Skeletal muscle cell (primary cell): ENCODE measurements at places on chromosomes 5 and 9.

DNA sequence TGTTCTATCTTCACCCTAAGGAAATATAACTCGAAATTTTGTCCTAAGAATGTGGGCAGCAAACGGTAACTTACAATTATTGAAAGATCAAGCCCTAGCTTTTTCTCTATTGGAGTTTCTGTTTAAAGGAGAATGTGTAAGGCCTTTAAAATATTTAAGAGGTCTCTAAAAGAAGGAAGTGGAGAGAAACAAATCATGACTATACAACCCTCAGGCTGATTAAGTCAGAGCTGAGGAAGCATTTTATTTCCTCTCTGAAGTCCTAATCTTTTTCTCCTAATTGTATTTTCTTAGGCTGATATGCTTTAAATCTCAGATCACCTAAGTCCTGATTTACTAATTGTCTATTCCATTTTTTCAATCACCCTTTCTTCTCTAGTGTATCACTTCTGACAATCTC is 1708.8 kb upstream of the C9orf72 start:
- no peak for DNase-seq

DNA sequence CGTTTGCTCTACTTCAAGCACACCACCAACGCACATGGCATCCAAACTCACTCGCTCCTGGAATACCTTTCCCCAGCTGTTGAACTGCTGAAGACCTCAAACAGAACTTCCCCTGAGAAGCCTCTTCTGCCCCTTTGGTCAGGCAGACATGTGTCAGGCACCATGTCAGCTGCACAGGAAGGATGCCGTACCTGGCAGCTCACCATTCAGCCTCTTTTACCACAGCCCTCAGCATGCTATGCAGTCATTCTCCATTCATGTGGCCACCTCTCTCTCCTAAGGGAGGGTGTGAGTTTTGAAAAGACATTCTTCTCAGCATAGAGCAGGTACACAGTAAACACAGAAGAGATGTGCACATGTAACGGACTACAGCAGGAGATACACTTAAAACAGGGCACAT is 14.2 kb downstream of the IL4 start:
- no peak for DNase-seq

GRCh38 chr5:168314735-168315411 is 23.4 kb downstream of the WWC1 start:
- peak; percentile 92 for DNase-seq

DNA sequence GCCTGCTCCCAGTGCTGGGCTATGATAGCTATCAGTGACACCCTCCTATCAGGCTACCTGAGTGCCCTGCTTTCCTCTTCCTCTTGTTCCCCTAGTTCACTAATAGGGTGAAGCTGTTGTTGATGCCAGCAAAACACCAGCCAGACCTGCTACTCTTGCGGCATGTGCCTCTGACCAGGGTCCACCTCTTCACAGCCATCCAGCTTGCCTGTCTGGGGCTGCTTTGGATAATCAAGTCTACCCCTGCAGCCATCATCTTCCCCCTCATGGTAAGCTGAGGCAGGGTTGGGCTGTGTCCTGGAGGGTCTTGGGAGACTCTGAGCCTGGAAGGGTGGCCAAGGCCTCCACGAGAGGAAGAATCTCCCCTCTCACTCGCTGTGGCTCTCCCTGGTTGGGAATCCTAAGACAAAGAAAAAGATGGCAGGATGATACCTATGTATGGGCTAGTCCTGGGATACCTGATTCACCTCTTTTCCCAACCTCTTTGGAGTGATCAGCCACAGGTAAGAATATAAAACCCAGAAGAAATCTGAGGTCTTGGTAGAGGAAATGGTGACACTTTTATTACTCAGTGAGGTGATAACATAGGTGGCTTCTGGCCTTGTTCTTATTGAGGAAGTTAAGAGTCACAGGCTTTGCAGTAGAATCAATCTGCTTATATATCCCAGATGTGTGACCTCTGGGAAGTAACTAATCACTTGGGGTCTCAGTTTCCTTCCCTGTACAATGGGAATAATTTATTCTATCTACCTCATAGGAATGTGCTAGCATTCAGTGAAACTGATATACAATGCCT is 11.6 kb downstream of the SLC4A9 start:
- DNase-seq: no peak

DNA sequence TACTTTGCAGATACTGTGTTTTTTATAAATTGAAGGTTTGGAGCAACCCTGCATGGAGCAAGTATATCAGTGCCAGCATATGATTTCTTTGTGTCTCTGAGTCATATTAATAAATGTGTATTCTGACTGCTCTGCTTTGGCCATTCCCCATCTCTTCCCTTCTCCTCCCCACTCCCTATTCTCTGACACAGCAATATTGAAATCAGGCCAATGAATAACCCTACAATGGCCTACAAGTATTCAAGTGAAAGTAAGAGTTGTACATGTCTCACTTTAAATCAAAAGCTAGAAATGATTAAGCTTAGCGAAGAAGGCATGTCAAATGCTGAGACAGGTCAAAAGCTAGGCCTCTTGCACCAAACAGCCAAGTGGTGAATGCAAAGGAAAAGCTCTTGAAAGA is 82.2 kb upstream of the TLX3 start:
- no peak for DNase-seq

- DNase-seq: peak; percentile 62
These were observed 103.5 kb downstream of the GCNT1 start for GRCh38 chr9:76562511-76562911.

DNA sequence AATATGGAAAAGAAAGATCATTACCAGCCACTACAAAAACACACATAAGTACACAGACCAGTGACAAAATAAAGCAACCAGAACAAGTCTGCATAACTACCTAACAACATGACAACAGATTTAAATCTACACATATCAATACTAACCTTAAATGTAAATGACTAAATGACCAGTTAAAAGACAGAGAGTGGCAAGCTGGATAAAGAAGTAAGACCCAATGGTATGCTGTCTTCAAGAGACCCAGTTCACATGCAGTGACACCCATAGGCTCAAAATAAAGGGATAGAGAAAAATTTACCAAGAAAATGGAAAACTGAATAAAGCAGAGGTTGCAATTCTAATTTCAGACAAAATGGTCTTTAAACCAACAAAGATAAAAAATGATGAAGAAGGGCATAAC is 938.1 kb downstream of the EFNA5 start:
- DNase-seq: no peak

DNA sequence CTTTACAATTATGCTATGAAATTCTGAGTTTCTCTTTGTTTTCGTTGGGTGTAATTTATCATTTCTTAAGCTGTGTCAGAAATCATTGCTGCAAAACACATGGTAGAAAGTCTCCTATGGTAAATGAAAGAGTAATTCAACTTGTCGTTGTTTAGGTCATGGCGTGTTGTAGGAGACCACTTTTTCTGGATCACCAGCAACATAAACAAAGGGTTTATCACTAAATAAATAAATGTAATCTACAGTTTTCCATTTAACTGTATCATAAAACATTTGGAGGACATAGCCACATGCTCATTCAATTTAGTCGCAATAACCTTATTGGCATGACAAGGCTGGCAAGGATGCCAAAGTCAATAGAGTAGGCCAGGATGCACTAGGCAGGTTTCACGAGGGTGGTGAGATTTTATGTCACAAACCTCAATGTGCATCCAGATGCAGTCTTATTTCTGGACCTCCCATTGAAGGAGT is 154.4 kb upstream of the ERCC6L2 start:
- DNase-seq: no peak

GRCh38 chr9:137676998-137677397 is 58.2 kb downstream of the EHMT1 start:
- DNase-seq: no peak

- DNase-seq: no peak
These were observed 110.8 kb upstream of the IRX1 start for GRCh38 chr5:3484836-3485235.

- DNase-seq: no peak
These were observed 82.7 kb downstream of the RFK start for GRCh38 chr9:76311537-76311936.
